ENCODE measurements at places on chromosomes 7 and 10.

- DNase-seq, result peak; percentile 62
These were observed 6.5 kb downstream of the AGFG2 start for GRCh38 chr7:100545360-100546128.

DNA sequence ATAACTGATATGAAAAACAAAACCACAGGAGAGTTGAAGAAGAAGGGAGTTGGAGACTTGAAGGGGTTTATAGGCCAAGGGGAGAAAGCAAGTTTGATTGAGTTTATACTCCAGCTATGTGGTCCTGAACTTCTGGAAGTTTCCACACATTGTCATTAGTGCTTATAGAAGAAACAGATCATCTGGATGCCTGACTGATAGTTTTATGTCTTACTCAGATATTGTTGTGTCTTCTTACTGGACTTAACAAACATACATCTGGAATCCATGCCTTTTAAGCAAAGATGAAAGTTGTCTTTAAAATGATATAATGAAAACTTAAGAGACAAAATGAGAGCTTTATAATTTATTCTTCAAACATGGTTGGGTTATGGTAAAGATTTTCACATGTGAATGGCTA lies 101.3 kb upstream of the FZD8 start:
- DNase-seq, result no peak

DNA sequence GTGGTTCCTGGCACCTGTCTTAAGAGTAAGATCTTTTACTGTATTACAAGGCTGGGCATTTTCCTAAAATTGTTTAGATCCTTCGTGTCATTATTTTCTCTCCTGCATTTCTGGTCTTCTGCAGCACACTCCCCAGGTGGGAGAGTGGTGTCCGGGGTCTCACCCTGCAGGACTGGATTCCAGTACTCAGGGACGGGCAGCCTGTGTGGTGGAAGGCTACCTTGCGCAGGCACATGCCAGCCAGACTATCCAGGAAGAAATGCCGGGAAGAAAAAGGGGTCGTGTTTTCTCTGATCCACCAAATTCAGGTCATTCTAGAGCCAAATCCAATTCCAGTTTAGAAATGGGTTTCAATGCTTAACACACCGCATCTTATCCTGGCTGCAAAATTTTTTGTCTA lies 27.7 kb downstream of the CNPY1 start:
- DNase-seq, result no peak

GRCh38 chr10:43076311-43076875 lies 476 bp upstream of the RET start:
- no peak for DNase-seq

GRCh38 chr7:143126146-143126545 lies 5.7 kb upstream of the PIP start:
- no peak for DNase-seq

- no peak for DNase-seq
These were observed 29.5 kb downstream of the APBB1IP start for GRCh38 chr10:26467639-26468038.

DNA sequence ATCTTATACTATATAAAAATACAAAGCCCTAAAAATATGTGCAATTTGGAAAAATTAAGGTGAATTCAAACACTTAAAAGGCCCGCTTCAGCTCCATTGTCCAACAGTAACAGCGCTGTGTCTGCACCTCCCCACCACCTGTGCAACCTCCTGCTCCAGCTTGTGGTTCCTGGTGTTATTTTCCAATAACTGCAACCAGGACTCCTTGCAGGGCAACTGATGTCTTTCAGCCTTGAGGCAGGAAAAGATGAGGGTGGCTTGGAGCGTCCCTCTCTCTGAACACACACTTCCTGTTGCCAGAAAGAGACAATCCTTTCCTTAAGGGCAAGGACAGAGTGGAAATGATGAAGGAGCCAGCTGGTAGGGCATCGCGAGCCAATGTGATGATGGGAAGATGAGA lies 336.0 kb downstream of the GLRX3 start:
- no peak for DNase-seq

DNA sequence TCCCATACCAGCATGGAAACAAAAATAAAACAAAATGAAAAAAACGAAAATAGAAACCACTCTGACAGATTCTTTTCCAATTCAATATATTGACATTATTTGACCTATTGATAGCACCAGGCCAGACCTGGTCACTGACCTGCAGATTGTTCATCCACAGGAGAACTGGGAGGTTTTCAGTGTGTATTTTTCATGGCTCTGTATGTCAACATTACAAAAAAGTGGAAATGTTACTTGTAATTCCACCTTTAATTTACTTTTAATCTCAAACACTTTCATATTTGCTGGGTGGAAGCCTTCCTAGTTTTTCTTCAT lies 2.9 kb downstream of the HKDC1 start:
- no peak for DNase-seq

DNA sequence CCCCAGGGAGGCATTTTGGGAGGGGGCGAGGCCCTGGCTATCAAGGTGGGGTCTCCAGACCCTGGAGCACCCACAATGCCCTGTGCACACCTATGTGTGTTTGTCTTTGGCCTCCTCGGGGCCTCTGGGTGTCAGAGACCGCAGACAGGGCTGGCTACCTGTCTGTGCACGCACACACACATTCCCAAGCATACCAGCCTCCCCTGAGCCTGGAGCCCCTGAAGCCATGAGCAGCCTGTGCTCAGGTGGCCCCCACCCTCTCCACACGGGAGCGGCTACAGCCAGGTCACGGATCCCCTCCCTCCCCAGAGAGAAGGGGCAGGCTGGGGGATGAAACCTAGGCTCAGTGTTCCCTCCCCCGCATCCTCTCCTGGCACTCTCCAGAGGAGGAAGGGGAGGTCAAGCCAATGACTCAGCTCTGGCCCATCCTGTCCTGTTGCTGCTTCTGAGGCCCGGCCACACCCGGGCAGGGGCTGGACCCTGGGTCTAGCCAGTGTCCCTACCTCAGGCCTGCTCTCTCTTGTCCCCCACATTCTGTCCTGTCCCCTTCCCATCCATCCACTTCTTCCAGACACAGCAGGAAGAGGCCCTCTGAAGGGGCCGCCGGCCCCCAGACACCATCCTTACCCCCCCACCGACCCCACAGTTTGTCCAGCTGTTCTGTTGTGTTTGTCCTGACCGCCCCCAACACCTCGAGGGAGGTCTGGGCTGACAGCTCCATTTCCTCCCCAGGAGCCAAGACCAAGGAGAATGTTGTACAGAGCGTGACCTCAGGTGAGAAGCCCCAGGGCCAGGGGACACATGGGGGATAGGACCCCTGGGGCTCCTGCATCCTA lies 720 bp downstream of the SNCG start:
- no peak for DNase-seq

DNA sequence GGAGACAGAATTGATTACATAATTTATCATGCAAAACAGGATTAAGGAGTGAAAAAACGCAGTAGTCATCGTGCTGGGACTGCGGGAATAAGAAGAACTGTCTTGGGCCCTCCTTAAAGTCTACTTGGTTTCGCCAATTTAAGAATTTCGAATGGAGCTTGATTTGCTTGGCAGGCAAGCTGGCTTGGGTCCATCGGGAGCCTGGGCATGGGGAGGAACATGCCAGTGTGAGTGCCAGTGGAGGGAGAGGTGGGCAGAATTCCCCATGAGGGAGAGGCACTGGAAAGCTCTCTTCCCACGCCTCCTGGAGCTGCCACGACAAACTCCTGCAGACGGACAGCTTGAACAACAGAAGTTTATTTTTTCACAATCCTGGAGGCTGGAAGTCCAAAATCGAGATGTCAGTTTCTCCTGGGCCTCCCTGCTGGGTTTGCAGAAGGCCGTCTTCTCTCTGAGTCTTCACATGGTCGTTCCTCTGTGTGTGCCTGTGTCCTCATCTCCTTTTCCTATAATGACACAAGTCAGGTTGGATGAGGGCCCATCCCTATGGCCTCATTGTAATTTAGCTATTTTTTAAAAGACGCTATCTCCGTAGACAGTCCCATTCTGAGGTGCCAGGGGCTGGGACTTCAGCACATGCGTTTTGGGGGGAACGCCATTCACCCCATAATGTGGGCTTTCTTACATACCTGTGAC lies 528.7 kb upstream of the DPP6 start:
- no peak for DNase-seq

GRCh38 chr10:23095966-23096801 lies 805 bp downstream of the MSRB2 start:
- DNase-seq, result no peak

- no peak for DNase-seq
These were observed 104.1 kb downstream of the AOAH start for GRCh38 chr7:36620166-36620708.

DNA sequence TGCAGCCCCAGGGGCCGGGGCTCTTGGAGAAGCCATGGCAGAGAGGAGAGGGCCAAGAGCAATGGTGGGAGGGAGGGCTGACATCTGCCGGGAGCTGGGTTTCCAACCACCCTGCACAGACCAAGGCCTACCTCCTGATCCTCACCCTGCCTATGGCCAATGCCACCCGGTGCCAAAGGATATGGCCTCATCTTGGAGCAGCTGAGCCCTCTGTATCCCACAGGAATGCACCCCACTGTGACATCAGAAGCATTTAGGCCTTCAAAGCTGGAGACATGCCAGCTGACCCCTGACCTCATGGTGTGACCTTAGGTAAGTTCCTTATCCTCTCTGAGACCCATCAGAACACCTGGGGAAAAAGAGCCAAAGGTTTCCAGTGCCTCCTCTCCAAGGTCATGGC lies 113.6 kb upstream of the ZMIZ1 start:
- no peak for DNase-seq

- no peak for DNase-seq
These were observed 13.4 kb downstream of the SLC13A4 start for GRCh38 chr7:135714534-135715009.

DNA sequence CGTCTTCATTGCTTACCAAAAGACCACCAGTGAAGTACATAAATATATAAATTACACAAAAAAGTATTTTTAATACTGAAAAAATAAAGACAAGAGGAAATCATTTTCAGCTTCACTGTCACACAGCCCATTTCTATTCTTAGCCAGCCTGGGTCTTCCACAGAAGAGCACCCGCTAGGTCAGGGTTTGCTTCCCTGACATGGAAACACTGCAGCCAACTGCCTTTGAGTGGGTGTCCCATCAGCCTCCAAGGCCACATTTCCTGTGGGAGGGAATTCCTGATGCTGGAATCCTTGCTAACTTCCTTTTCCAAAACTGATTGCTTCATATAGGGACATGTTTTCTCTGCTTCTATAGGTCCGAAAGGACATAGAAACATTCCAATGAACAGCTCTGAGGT lies 137.8 kb upstream of the CAV2 start:
- DNase-seq, result no peak

DNA sequence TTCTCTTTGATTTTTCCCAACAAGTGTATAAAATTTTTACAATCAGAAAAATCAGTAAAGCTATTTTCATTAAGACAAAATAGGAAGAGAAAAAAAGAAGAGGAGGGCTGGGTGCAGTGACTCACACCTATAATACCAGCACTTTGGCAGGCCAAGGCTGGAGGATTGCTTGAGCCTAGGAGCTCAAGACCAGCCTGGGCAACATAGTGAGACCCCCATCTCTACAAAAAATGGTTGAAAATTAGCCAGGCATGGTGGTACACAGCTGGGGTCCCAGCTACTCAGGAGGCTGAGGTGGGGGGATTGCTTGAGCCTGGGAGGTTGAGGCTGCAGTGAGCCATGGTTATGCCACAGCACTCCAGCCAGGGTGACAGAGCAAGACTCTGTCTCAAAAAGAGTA lies 172.3 kb downstream of the AKR1D1 start:
- no peak for DNase-seq

DNA sequence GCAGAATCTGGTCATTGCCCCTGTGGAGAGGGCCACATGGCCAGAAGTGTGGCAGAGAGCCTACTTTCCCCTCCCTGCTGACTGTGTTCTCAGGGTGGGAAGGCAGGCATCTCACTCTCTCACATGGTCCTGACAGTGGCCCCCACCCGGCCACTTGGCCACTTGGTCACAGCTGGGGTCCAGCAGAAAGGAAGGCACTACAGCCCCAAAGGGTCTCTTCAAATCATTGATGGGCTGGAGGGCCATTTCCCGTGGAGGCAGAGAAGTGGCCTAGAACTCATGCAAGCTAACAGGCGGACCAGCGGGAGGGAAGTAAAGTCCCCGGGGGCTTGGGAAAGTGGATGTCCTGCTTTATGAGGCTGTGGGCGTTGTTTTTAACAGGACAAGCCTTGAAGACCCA lies 125.3 kb downstream of the EMX2 start:
- no peak for DNase-seq

DNA sequence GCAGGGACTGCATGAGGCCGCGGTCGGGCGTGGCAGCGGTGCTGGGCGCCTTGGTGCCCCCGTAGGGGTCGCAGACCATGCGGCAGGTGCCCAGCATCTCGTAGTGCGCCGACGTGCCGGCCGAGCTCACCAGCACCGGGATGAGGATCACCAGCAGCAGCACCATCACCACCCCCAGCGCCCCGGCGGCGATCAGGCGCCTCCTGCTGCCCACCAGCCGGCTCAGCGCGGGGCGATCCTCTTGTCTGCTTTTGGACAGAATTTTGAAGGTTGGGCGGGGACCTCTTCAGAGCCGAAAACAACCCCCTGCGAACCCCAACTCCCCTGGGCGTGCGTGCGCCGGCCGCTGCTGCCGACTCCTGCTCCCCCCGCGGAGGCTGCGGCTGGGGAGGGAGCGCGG lies 779 bp downstream of the C1QL3 start:
- peak; percentile 67 for DNase-seq

DNA sequence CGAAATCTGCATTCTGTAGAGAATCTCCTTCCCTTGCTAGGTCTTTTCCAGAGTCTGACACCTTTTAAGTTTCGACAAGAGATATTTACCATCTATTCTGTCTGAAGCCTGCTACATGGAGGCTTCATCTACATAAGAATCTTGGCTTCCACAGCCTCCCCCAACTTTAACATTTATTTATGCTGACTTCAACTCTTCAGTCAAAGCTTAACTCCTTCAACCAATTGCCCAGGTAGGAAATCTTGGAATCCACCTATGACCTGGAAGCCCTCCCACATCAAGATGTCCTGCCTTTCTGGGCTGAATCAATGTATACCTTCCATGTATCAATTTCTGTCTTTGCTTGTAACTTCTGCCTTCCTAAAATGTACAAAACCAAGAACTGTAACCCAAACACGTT lies 54.7 kb downstream of the MINPP1 start:
- DNase-seq, result no peak

GRCh38 chr10:63711361-63711760 lies 190.2 kb downstream of the REEP3 start:
- no peak for DNase-seq

DNA sequence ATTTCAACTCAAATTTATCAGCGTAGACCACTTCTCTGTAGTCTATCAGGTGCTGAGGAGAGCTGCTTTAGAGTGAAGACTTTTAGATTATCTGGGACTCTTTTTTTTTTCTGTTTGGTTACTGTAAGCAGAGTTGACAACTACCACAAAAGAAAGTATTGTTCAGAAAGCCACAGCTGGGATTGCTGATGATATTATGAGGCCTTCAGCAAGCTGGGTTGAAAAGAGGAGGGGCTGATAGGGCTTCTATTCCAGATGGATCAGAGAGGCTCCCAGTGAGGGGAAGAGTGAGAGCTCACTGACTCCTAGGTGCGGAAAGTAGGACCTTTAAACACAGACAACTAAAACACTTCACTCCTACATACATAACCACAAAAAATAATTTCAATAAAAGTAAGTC lies 188.5 kb upstream of the FERD3L start:
- no peak for DNase-seq

DNA sequence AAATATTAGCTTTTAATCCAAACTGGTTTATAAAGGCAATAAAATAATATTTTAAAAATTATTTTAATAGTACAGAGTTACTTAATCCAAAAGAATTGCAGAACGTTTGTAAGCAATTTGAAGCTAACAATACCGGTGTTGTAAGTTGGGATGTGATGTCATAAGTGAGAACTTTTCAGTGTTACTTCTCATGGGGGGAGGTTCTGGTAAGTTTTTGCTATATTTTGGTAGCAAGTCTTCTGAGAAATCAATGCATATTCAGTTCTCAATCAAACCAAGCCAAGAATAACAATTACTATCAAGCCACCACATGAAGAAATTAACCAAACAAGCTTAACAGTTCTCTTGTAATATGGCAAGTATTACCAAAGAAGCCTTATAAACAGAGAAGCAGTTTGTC lies 147.1 kb upstream of the ASAH2 start:
- DNase-seq, result no peak
